ENCODE measurements at places on chromosomes 7 and 10.

GRCh38 chr7:99557940-99558305 lies 519 bp upstream of the ZNF655 start:
- no peak for DNase-seq

- no peak for DNase-seq
Observed at GRCh38 chr7:36994456-36995112, 270.3 kb upstream of the AOAH start.

GRCh38 chr7:70710011-70710480 lies 421.9 kb upstream of the GALNT17 start:
- DNase-seq: peak; percentile 70

- DNase-seq: no peak
Observed at GRCh38 chr7:27183682-27184336, 1.2 kb downstream of the HOXA11 start.

GRCh38 chr7:118306771-118307170 lies 82.3 kb downstream of the ANKRD7 start:
- DNase-seq: no peak

GRCh38 chr7:113144817-113145216 lies 26.5 kb upstream of the SMIM30 start:
- no peak for DNase-seq

- no peak for DNase-seq
Observed at GRCh38 chr10:18759575-18759974, 100.3 kb downstream of the ARL5B start.

- no peak for DNase-seq
Observed at GRCh38 chr10:35470248-35470924, 134.1 kb downstream of the CCNY start.

GRCh38 chr10:51679841-51680240 lies 19.6 kb downstream of the CSTF2T start:
- DNase-seq: no peak

GRCh38 chr7:20235288-20235687 lies 18.1 kb upstream of the MACC1 start:
- no peak for DNase-seq

DNA sequence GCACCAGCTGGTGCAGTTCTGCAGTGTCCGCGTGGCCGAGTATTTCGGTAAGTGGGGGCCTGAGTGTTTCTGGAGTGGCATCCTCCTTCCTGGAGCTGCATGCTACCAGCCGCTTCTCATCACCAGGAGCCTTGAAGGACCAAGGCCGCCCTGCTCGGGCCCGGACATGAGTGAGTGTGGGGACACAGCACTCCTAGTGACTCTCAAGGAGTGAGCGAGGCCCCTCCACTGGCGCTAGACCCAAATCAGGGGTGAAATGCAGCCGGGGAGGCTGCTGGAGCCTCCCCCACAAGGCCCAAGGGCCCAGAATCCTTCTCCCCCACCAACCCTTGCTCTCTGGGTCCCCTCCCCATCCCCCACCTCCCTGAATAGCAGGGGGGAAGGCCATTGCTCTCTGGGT lies 48.0 kb downstream of the CAMK2B start:
- DNase-seq: no peak

DNA sequence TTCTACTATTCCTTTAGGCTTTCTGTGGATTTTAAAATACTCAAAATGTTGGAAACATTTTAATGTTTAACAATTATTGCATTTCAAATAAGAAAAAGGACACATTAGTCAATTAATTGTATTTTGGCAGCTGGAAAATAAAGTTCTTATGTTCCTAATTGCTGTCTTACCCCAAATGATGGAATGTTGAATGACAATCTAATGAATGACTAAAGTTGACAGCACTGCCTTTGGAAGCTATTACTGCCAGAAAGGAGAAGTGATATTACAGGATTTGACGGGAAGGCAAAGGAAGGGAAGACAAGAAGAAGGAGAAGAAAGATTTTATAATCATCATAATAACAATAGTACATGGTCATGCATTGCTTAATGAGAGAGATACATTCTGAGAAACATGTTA lies 23.4 kb upstream of the TMEM229A start:
- no peak for DNase-seq

DNA sequence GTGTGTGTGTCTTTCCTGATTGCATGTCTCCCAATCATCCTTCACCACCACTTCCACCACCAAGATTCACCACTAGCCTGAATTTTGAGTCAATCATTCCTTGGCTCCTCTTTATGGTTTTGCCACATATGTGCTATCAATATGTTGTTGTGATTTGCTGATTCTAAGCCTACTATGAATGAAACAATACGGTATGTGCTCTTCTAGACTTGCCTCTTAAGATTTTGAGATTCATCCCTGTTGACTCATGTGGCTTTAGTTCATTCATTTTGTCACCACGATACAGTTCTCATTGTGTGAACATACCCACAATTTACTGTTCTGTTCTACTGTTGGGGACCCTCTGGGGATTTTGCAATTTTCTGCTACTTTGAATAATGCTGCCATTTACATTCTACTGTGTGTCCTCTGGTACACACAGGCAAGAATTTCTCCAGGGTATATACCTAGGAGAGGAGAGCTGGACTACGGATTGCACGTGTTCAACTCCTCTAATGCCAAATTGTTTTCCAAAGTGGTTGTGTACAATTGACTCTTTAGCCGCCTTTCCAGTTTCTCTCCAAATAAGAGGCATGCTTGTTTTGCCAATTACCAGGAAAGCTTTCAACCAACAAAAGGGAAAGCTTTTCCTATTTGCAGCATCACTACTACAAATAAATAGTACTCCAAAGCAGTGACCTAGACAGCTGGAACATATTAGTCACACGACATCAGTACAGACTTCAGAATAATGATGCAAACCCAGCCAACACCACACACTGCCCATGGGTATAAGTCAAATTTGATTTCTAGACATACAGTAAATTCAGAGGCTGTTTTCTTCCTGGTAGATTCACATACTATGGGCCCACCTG lies 30.0 kb downstream of the SGMS1 start:
- no peak for DNase-seq

- DNase-seq: no peak
Observed at GRCh38 chr10:80590585-80591125, 53.0 kb downstream of the SH2D4B start.

DNA sequence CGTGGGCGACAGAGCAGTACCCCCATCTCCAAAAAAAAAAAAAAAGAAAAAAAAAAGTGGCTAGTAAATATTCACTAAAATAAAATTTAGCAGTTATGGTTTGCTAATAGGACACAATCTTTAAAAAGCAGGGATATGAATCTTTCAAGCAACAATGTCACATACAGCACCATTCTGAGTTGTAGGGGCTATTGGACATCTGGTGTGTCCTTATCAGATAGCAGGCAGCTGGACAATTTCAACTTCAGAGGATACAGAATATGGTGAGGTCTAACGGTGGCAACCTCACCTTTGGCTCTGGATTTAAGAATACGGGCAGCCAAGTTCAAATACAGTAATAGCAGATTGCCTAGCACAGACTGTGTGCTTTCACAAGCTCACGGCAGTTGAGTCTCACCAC lies 51.1 kb downstream of the SLC37A3 start:
- DNase-seq: no peak

DNA sequence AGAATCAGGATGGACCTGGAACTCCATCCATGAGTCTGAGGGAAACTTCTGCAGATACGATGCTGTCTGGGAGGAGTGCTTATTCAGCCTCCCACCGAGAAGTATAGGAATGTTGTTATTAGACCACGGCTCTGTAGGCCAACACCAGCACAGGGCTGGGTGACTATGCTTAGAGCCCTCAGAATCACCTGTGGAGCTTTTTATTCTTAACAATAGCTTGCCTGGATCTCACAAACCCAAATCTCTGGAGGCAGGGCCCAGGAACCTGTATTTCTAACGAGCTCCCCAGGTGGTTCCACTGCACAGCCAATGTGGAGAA lies 55.6 kb upstream of the ARID5B start:
- DNase-seq: no peak

GRCh38 chr10:117427356-117427755 lies 52.1 kb upstream of the PDZD8 start:
- DNase-seq: no peak

- DNase-seq: no peak
Observed at GRCh38 chr7:106282390-106282789, 2.4 kb downstream of the NAMPT start.

DNA sequence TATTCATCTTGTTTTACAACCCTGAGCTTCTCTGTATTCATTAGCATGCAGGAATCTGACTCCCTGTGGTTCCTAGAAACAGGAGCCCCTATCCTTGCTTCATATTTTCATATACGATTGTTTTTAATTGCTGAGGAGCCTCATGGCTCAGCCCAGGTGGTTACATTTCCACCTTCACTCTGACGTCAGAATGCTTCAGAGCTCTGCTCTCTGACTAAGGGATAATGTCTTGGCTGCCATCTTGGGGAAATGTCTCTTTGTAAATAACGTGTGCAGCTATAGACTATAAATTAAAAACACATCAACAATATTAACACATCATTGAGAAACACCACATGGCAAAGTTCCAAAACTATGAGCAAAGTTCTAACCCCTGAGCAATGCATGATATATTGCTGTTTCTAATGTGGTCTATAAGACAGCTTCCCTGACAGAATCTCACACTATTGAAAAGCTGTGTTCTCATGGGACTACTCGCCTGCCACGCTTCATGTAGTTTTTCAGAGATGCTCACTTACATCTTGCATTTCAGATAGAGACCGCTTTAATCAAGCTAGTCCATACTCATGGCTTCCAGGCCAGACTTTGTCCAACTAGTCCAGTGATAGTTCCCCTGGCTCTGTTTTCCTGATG lies 227.0 kb downstream of the SORCS3 start:
- DNase-seq: no peak

DNA sequence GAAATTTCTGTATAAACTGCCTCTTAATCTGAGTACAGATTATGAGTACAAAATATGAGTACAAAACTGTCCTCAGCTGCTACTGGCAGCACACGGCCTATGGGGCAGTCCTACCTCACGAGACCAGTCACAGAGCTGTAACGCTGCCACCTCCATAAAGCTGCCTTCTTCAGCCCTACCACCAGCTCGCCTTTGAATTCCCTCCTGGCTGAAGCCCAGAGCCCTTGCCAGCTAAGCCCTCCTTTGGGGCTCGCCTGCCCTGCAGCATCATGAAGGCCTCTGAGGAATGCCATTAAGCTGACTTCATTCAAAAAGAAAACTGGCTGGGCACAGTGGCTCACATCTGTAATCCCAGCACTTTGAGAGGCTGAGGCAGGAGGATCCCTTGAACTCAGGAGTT lies 180.0 kb upstream of the SH2B2 start:
- no peak for DNase-seq
